Fibroblast of mammary gland (primary cell): ENCODE measurements at places on chromosomes 1 and 21.
A peak's percentile ranks its signal among the peaks of the same experiment; 100 is the strongest.

DNA sequence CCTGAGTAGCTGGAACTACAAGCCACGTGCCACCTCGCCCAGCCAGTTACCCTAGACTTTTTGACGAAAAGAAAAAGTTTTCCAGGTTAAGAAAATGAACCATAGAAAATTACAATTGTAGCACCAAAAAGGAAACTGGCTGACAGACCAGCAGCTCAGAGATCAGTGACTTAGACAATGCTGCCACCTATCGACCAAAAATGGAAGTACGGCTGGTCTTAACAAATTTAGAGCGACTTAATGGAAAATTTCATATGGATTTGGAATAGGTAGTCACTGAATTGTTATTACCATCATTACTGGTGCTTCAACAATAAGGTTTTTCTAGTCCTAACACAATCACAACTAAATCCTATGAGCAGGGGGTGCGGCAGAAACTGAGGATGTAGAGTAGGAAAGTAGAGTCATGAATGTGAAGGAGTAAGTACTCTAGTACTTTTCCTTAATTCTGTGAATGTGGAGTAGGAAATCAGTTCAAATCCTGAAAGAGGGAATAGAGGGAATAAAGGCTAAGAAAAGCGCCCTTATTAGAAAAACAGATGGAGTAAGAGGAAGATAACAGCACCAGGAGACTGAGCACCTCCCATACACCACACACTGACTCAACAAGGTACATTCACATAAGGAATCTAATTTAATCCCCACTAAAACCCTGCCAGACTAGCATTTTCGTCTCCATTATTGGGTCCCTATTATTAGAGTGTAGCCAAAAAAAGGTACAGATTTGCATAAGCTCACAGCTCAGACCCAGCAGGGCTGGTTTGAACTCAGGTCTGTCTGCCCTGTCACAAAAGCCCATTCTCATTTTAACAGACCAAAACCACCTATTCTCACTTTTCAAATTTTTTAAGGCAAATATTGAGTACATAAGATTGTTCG lies 37.9 kb upstream of the MGST3 start:
- peak; percentile 81 for DNase-seq

DNA sequence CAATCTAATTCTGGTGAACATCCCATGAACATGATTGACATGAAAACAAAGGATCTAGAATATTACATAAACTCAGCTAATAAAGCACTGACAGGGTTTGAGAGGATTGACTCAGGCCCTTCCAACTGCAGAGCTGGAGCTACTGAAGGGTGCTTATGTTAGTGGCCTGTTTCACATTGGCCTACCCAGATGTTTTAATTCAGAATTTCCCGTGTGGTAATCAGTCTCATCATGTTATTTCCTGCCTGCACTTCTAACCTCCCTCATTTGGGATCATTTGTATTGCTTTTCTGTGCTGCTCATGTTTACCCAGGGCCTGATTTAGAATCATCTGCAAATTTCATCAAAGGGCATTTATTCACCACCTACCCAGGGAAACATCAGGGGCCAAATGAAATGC lies 270.3 kb downstream of the PLPP3 start:
- no peak for DNase-seq

DNA sequence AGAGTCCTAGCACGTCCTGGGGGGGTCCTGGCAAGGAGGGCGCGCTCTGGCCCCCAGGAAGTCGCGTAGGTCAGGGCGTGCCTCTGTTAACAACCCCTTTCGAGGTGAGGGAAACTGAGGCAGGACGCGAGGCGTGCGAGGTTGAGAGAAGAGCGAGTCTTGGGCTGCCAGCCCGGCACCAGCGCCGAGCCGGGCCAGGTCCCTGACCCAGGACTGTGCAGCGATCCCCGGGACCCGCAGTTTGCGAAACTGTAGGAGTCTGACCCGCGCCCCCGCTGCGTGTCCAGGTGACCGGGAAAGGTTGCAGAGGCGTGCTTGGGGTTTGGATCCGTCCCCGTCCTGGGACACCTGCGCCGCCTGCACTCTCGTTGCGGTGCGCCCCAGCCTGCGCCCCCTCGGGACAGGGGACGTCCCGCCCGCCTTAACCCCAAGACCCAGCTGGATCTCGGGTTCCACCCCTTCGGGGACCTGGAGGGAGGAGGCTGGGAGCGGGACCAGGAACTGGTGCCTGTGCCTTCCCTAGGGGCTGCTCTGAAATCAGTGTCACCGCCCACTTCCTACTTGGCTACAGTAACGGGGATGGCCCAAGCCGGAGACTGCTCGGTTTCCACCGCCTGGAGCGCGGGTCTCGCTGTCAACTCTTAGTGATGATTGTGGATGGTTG lies 493 bp downstream of the DISC1 start:
- DNase-seq = no peak

DNA sequence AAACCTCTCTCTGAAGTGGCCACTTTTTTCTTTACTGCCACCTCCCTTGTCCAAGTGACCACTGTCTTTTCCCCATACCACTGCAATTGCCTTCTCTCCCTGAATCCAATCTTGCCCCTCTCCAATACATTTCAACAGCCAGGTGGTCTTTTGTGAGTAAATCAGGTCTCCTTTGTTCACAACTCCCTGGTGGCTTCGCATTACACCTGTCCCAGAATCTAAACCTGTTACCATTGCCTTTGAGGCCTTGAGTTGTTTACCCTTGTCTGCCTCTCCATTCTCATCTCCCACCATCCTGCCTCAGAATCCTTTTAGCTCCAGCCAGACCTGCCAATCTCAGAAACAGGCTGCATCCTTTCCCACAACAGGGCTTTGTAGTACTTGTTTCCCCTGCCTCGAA lies 21.8 kb upstream of the DYNLT5 start:
- no peak for DNase-seq

DNA sequence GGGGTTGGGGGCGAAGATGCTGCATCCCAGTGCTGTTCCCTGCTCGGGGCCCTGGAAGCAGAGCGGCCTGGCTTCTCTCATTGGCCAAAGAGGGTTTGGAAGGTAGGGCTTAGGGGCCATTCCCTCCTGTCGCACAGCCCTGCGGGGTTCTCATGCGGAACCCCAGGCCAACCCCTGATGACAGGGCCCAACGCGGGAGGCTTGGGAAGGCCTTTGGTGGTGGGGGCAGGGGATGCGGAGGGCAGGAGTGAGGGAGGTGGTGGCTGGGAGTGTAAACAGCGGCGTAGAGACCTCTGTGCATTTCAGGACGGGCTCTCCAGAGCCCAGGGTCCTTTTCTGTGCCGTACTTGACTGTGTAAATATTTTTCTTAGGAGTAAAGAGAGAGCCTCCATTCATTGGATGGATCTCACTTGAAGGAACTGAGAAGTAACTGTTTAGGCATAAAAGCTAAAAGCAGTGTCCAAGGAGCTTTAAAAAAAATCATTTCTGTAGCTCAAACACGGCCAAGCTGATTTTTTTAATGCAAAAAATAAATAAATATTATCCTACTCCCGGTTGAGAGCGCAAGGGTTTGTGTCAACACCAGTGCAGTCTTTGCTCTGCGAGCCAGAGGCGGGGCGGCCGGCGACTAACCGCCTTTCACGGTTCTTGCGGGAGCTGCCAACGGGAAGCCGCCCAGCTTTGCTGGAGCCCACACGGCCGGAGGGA lies 169.1 kb downstream of the PRDM16 start:
- DNase-seq = no peak

DNA sequence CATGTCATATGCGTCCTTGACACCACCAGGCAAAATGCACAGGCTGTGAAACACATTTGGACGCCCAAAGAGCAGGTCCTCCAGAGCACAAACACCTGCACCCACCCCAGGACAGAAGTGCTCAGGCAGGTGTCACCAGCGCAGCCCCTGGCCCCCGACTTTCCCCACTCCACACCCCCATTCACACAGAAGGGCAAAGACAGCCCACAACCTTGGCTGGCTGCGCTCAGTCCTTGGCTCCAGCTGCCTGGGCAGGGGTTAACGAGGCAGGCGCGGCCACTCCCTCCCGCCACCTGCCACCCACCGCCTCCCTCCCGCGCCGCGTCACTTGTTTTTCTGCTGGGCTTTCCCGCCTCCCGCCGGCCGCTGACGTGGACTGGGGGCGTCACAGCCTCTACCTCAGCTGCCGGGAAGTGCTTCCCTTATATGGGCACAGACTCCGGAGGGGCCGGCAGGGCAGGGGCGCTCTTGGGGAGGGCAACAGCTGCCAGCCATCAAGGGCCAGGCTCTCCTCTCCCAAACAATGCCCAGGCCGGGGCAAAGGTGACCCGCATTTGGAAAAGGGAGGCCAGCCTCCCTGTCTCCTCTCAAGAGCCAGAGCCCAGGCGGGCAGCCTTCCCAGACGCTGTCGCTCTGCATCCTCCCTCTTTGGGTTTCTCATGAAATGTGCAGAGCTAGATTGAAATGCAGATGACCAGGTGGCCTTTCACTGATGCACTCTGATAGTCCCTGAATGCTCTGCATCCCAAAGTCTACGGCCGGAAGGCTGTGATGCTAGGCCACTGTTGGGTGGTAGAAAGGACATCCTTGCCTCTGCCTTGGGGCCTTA lies 14.8 kb upstream of the BTG2 start:
- DNase-seq = peak; percentile 56

DNA sequence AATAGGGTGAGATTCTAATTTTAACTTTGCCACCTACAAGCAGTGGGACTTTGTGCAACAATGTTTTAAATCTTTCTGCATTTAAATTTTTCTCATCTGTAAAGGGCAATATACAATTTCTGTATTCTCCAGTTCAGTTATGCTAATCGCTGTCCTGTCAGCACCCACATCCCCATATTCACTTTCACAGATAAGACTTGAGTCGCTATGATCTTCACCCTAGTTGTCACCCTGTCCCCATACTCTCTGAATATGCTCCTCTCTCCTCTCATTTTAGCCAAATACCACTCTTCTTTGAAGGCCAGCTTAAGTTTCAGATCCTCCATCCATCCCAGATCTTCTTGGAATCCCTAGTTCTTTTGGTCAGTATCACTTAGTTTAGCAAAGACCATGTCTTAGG lies 8.8 kb downstream of the DDR2 start:
- DNase-seq = no peak

- peak; percentile 55 for DNase-seq
Observed at GRCh38 chr1:201949491-201949890, 3.1 kb upstream of the LMOD1 start.

GRCh38 chr1:116585886-116586285 lies 15.1 kb upstream of the CD58 start:
- no peak for DNase-seq

- no peak for DNase-seq
Observed at GRCh38 chr1:208058756-208059155, 147.8 kb upstream of the CD34 start.

- peak; percentile 71 for DNase-seq
Observed at GRCh38 chr1:192506741-192507155, 68.8 kb upstream of the RGS1 start.

DNA sequence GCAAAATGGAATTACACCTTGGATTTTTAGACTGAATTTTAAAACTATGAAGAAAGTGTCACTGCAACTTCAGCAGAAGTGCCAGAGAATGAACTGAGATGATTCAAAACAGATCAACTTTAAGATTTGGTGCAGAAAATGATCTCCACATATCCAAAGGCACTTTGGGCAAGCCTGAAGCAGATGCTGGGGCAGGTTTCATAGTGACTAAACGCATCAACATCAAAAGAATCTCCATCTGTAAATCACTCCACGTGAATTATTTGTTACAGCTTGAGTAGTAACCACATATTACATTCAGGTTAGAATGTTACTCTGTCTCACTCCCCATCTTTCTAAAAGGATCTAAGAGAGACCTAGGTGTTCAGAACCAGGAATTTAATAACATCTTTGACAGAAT lies 329.0 kb upstream of the ESRRG start:
- no peak for DNase-seq

- DNase-seq = no peak
Observed at GRCh38 chr1:160548960-160549664, 26.1 kb upstream of the SLAMF6 start.

DNA sequence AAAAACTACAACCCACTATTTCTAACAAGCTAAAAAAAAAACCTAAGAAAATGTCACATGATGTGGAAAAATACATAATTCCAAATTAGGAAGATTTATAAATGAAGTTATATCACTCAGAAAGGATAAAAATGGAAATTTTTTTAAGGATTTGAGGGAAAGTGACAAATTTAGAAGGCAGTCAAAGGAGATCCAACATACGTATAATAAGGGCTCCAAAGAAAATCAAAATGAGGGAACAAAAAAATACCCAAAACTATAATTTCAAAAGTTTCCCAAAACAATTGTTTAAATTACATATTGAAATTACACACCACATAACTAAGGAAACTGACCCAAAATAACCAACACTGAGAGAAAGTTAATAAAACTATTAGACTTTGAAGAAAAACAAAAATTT lies 381.1 kb upstream of the KAZN start:
- DNase-seq = peak; percentile 2

GRCh38 chr1:67559222-67559700 lies 125.7 kb upstream of the GADD45A start:
- DNase-seq = peak; percentile 62

DNA sequence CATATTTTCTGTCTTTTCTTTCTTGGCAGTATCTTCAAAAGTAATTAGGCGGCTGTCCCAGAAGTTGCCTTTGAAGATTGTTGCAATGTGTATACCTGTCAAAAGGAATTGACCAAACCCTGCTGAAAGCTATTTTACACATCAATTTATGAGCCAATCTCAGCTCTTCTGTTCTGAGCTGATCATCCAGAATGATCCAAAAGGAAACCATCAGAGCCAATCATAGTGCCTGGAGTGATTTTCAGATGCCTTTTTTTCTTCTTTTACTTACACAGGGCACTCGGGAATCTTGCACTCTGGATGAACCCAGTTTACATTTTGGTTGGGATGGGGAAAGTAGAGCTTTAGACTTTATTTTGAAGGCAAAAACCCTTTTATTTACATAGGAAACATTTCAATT lies 21.8 kb upstream of the APOBEC4 start:
- no peak for DNase-seq

DNA sequence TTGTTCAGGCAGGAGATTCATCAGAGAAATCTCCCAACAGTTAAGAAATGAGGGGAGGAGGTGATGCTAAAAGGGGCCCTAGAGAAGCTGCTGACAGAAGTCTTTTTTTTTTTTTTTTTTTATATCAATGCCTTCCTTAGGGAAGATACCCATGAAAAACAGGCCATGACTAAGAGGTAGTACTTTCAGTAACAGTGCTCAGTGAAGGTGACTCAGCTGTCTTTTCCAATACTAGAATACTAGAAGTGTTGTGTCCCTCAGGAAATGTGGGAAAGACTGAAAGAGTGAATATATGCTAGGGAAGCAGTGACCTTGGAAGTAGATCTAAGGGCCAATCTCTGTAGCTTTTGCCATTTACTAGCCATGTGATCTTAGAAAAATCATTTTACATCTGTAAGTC lies 52.4 kb upstream of the SLFNL1 start:
- DNase-seq = peak; percentile 92
